ENCODE measurements at places on chromosomes 5 and 9. TPM values are rescaled to one million over a fixed set of nuclear protein-coding genes. Genes with fewer than 3 reads are reported as not detected.

Gene CFAP157
- 0.06 TPM for total RNA-seq

Gene PCA3
- total RNA-seq = 0.26 TPM

Gene RLN2
- total RNA-seq = not detected

Gene GPX8
- 91.9 TPM for total RNA-seq

Gene TIMD4
- total RNA-seq = not detected

Gene PPP3R2
- total RNA-seq = not detected

Gene AMBP
- total RNA-seq = 0.53 TPM

Gene STX17
- total RNA-seq = 16.9 TPM

Gene SLC46A2
- not detected for total RNA-seq

Gene FAXDC2
- 13.6 TPM for total RNA-seq

Gene EDIL3
- 512 TPM for total RNA-seq

Gene CYSRT1
- total RNA-seq = 0.87 TPM
